ENCODE measurements at places on chromosomes 2 and 18. TPM values are rescaled to one million over a fixed set of nuclear protein-coding genes. Genes with fewer than 3 reads are reported as not detected.

Gene SLC1A4
- 30.9 TPM for polyA plus RNA-seq

Gene SERPINB2
- polyA plus RNA-seq: 206 TPM

Gene ATP6V1C2
- polyA plus RNA-seq: 1.7 TPM

Gene CXCR2
- polyA plus RNA-seq: 0.20 TPM

Gene KIF3C
- polyA plus RNA-seq: 1.5 TPM

Gene MCFD2
- 78.8 TPM for polyA plus RNA-seq

Gene MALL
- 10.8 TPM for polyA plus RNA-seq

Gene RGPD3
- polyA plus RNA-seq: 0.10 TPM

Gene SLC11A1
- polyA plus RNA-seq: 5.6 TPM

Gene RNF152
- polyA plus RNA-seq: 4.2 TPM

Gene ALK
- 0.02 TPM for polyA plus RNA-seq

Gene CHRND
- 0.03 TPM for polyA plus RNA-seq

Gene TTL
- polyA plus RNA-seq: 9.9 TPM

Gene PIK3C3
- polyA plus RNA-seq: 14.5 TPM

Gene ANKRD39
- polyA plus RNA-seq: 9.4 TPM

Gene TTC39C
- 27.2 TPM for polyA plus RNA-seq

Gene CFLAR
- 123 TPM for polyA plus RNA-seq

Gene SULT6B1
- polyA plus RNA-seq: not detected

Gene DOK6
- 0.36 TPM for polyA plus RNA-seq

Gene CXXC1
- polyA plus RNA-seq: 53.5 TPM

Gene CDH19
- polyA plus RNA-seq: 1.6 TPM

Gene PID1
- polyA plus RNA-seq: 109 TPM
